ENCODE measurements at places on chromosomes 12 and 14.

- DNase-seq, result no peak
Observed at GRCh38 chr12:3055026-3055703, 22.0 kb upstream of the TSPAN9 start.

DNA sequence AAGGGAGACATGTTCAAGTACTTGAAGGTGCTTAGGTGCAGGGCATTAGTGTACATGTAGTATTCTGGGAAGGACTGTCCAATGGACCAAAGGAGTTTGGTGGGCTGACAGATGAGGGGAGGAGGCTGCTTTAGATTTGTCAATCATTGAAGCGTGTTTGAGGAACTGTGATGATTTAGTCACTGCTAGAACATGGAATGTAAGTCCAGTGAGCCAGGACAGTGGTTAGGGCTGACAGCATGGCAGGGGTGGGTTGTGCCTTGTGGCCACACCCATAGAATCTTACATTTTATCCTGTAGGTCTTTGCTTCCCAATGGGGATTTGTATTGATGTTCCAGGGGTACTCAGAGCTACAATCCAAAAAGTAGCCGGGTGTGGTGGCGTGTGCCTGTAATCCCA is 24.6 kb downstream of the DIP2B start:
- no peak for DNase-seq

DNA sequence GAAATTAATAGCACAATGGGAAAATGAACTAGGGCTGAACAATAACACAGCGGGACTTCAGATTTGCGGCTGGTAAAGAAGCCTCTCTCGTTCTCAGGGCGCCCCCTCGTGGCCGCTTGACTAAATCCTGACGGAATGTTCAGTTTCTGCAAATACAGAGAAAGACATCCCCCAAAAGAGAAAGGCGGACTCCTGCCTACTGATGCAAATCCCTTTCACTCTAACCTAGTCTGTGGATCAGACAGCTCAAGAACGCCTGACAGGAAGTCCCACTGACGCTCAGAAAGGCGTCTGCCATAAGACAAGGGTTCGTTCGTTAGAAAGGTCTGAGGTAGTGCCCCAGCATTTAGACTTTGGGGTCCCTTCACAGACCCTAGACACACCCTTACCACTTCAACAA is 2.5 kb downstream of the NUAK1 start:
- DNase-seq, result peak; percentile 40

DNA sequence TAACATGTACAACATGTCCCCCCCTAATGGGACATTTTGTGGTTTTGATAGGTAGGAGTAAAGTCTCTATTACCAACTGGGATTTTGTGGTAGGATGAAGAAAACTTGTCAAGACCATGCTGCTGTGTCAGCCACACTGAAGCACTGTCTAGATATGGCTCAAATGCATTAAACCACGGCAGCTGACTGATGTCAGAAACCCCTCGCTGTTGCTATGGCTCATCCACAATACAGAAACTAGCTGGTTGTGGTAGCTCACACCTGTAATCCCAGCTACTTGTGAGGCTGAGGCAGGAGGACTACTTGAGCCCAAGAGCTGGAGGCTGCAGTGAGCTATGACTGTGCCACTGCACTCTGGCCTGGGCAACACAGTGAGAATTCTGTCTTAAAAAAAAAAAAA is 40.1 kb downstream of the PAPLN start:
- no peak for DNase-seq

- DNase-seq, result no peak
Observed at GRCh38 chr12:4819654-4820053, 90.1 kb upstream of the KCNA1 start.

- DNase-seq, result peak; percentile 43
Observed at GRCh38 chr14:106845286-106846087, 1319.1 kb downstream of the TMEM121 start.

Measured in stimulated activated CD4-positive, alpha-beta T cell treated with anti-CD3 and anti-CD28 coated beads, Interleukin-15, amount 100 ng/mL, for 48 hours (primary cell).